ENCODE measurements at places on chromosomes 7 and 10.
A peak's percentile ranks its signal among the peaks of the same experiment; 100 is the strongest.

DNA sequence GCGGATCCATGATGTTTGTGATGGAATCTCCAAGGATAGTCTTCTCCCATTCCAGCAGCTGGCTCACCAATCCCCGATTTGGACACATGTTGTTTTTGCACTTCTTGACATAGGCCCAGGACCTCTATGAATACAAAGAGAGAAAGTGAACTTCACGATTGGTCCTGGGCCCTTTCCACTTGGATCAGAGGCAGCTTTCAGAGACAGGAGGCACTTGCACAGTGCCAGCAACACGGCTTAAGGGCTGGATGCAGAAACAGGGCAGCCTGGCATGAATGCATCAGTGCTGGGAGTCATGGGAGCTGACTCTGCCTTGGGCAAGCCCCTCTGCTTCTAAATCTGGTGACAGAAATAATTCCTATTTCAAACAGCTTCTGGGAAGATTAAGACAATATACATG, 2.1 kb upstream of the TMEM120A start:
- no peak for DNase-seq

GRCh38 chr7:26954951-26955350, 90.6 kb upstream of the SKAP2 start:
- no peak for DNase-seq

- no peak for DNase-seq
Measured at GRCh38 chr10:102888048-102888447, 18.8 kb downstream of the AS3MT start.

GRCh38 chr10:78960316-78960800, 108.4 kb upstream of the ZMIZ1 start:
- no peak for DNase-seq

DNA sequence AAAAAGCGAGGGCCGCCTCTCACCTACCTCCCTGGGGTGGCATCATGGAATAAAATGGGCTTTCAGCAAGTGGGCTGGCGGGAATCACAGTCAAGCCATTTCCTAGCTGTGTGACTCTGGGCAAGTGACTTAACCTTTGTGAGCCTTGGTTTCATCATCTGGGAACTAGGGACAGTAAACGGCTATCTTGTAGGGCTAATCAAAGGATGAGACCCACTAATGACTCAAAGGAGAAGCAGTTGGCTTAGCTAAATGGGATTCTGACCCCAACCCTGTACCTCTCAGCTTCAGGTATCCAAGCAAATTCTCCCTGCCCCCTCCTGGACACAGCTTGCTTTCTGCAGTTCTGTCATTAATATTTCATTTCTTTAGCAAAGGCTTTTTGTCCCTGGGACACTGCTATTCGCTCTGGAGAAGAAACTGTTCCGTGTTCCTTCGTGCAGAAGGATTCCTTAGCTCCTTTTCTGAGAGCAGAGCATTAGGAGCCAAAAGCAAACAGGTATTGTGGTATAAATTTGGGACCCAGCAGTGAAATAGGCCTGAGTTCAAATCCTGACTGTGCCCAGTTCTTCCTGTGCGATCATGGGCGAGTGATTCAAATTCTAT, 25.9 kb downstream of the TRIM8 start:
- peak; percentile 8 for DNase-seq
